ENCODE measurements at places on chromosomes 13 and 19. TPM values are rescaled to one million over a fixed set of nuclear protein-coding genes. Genes with fewer than 3 reads are reported as not detected.

The ATP12A gene
- total RNA-seq, result not detected

The FCGBP gene
- 0.49 TPM for total RNA-seq

The MEX3D gene
- 96.7 TPM for total RNA-seq

The PPFIA3 gene
- total RNA-seq, result 104 TPM

The ETHE1 gene
- 16.0 TPM for total RNA-seq

The POLD1 gene
- total RNA-seq, result 38.9 TPM

The PROZ gene
- not detected for total RNA-seq

The KLF2 gene
- total RNA-seq, result not detected

The COMP gene
- not detected for total RNA-seq

The ZNF99 gene
- total RNA-seq, result not detected

The NPAS1 gene
- total RNA-seq, result 1.7 TPM

DNA sequence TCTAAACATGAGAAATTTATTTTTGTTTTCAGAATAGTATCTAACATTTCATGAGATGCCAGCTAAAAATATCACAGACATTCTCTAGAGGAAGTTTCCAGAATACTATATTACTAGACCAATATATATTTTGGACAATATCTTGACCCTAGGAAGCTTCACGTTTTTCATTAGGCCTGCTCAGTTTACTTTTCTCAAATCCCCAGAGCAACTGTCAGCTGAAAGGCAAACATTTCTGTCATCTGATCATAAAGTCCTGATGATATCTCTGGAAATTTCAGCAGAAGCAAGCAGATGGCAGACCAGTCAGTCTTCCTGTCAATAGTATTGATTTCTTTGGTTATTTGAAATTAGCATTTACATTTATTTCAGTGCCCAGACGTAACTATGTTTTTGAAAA is 4.0 kb downstream of the POSTN start:
- H3K4me3 ChIP-seq, result peak overlapping the region; percentile 7
- H3K4me1 ChIP-seq, result peaks cover 30% of the 10 kb centered on the region
- peak overlapping the region; percentile 79 for H3K27ac ChIP-seq
- no peak for DNase-seq
- peaks cover 1% of the 10 kb centered on the region for H3K27me3 ChIP-seq

DNA sequence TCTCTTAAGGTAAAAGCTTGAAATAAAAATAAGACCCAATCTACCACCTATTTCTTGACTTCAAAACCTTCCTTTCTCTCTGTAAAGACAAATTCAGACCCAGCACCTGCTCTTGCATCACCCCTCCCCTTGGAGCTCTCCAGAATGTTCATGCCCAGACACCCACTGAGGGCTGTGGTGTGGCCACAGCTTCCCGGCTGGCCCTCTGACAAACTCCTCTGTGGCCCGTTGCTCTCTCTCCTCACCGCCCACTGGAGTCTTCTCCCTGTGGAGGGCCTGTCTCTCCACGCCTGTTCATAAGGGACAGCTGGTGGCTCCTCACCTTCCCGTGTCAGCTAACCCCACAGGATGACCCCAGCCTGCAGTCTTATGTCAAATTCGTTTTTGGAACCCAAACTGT is 49.1 kb downstream of the TSSK6 start:
- peak overlapping the region; percentile 2 for H3K27ac ChIP-seq
- peaks cover 29% of the 10 kb centered on the region for H3K4me1 ChIP-seq
- H3K27me3 ChIP-seq, result peaks cover 15% of the 10 kb centered on the region
- H3K4me3 ChIP-seq, result no peak overlapping the region
- no peak for DNase-seq
- H3K36me3 ChIP-seq, result peaks cover 34% of the 10 kb centered on the region

GRCh38 chr13:98853771-98854221 is 101.3 kb upstream of the SLC15A1 start:
- no peaks in the 10 kb centered on the region for H3K27me3 ChIP-seq
- H3K4me3 ChIP-seq, result no peak overlapping the region
- DNase-seq, result no peak
- no peaks in the 10 kb centered on the region for H3K4me1 ChIP-seq
- no peak overlapping the region for H3K27ac ChIP-seq

DNA sequence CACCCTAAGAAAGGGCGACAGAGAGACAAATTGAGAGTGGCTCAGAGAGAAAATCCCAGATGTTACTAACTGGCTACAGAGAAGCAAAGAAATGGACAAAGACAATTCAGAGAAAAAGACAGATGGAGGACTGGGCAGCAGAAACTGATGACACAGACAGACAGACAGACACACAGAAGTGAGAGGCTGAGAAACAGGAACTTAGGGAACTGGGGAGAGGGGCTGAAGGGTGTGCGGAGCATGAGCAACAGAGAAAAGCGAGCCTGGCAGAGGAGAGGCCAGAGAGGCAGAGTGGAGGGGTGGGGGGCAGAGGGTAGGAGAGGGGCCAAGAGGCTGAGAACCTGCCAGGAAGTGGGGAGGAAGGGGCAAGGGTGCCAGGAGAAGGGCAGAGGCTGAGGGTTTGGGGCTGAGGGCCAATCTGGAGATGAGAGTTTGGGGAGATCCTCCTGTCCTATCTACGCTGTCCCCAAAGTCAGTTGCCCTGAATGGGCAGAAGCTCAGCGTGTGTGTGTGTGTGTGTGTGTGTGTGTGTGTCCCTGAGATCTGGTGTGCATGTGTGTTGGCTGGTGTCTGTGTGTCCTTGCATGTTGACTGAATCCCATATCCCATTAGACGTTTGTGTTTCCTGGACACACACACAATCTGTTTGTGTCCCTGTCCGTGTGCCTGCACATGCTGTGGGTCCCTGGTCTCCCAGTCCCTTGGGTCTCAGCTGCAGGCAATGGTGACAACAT is 5.6 kb upstream of the ERFL start:
- H3K27me3 ChIP-seq, result peaks cover 26% of the 10 kb centered on the region
- H3K4me1 ChIP-seq, result peaks cover 54% of the 10 kb centered on the region
- H3K4me3 ChIP-seq, result peak overlapping the region; percentile 67

DNA sequence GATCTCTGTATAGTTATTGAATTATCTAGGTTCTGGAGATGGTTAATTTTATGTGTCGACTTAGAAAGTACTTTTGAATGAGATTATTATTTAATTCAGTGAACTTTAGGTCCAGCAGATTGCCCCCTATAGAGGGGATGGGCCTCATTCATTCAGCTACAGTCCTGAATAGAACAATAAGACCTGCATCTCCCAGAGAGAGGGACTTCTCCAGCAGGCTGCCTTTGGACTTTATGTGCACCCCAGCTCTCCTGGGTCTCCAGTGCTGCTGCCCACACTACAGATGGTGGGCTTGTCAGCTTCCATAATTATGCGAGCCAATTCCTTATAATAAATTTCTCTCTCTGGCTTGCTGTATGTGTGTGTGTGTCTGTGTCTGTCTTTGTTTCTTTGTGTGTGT is 39.3 kb upstream of the KL start:
- no peak overlapping the region for H3K27ac ChIP-seq
- peaks cover 9% of the 10 kb centered on the region for H3K27me3 ChIP-seq
- no peak for DNase-seq
- H3K36me3 ChIP-seq, result no peaks in the 10 kb centered on the region

DNA sequence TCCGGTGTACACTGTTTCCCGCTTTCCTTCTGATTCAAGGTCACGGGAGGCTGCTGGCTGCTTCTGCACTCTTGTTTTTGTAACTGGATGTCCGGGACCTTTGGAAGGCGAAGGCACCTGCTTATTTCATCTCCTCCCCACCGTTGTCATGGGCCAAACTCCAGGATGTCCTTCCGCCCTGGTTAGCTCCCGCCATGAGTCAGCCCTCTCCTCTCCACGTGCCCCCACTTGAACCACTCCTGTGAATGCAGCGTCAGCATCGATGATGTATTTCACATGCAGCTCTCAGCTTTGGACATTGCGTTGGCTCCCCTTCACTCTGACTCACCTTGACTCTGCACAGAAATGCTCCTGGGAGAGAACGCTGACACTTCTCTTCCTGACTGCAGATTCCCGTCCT is 5.5 kb upstream of the GALP start:
- no peaks in the 10 kb centered on the region for H3K4me1 ChIP-seq
- no peak for DNase-seq
- no peak overlapping the region for H3K27ac ChIP-seq
- H3K27me3 ChIP-seq, result peaks cover 5% of the 10 kb centered on the region

DNA sequence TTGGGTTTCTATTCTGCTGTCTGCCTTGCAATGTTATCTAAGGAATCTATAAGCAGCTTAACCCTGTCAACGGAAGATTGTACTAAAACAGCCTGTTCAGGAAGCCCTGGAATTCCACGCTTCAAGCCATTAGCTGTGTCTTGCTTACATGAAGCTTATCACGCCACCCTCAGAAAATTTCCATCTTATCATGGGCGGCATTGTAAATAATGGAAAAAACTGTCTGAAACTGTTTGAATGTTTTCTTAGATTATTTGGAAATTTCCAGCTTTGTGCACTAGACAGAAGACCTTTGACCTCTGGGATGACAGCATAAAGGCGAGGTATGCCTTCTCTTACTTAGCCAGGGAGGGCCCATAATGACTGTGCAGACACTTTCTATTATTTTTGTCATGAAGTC is 319.7 kb downstream of the KCNRG start:
- no peak overlapping the region for H3K4me3 ChIP-seq
- H3K27me3 ChIP-seq, result peaks cover 2% of the 10 kb centered on the region
- peaks cover 6% of the 10 kb centered on the region for H3K4me1 ChIP-seq
- no peak overlapping the region for H3K27ac ChIP-seq

- no peak for DNase-seq
- no peaks in the 10 kb centered on the region for H3K27me3 ChIP-seq
- no peaks in the 10 kb centered on the region for H3K4me1 ChIP-seq
Measured at GRCh38 chr13:101202590-101202989, 213.7 kb downstream of the NALCN start.

- peaks cover 4% of the 10 kb centered on the region for H3K36me3 ChIP-seq
- no peak for DNase-seq
- no peak overlapping the region for H3K27ac ChIP-seq
- peaks cover 8% of the 10 kb centered on the region for H3K4me1 ChIP-seq
- H3K4me3 ChIP-seq, result no peak overlapping the region
Measured at GRCh38 chr13:112984501-112984900, 15.5 kb downstream of the MCF2L start.

GRCh38 chr13:99062593-99062992 is 84.7 kb upstream of the DOCK9 start:
- no peak for DNase-seq
- no peak overlapping the region for H3K4me3 ChIP-seq
- no peak overlapping the region for H3K27ac ChIP-seq
- no peaks in the 10 kb centered on the region for H3K36me3 ChIP-seq
- H3K27me3 ChIP-seq, result no peaks in the 10 kb centered on the region

- no peak for DNase-seq
- no peak overlapping the region for H3K27ac ChIP-seq
- no peak overlapping the region for H3K4me3 ChIP-seq
- no peaks in the 10 kb centered on the region for H3K4me1 ChIP-seq
Measured at GRCh38 chr13:33865945-33866344, 48.0 kb downstream of the RFC3 start.

- no peak overlapping the region for H3K4me3 ChIP-seq
- H3K4me1 ChIP-seq, result no peaks in the 10 kb centered on the region
- no peaks in the 10 kb centered on the region for H3K36me3 ChIP-seq
- DNase-seq, result no peak
- peaks cover 6% of the 10 kb centered on the region for H3K27me3 ChIP-seq
- H3K27ac ChIP-seq, result no peak overlapping the region
Measured at GRCh38 chr19:28313633-28314032, 899.3 kb downstream of the UQCRFS1 start.

GRCh38 chr19:38952395-38953165 is 21.8 kb downstream of the MRPS12 start:
- DNase-seq, result peak; percentile 45
- peaks cover 9% of the 10 kb centered on the region for H3K27me3 ChIP-seq
- no peak overlapping the region for H3K27ac ChIP-seq
- H3K36me3 ChIP-seq, result no peaks in the 10 kb centered on the region

DNA sequence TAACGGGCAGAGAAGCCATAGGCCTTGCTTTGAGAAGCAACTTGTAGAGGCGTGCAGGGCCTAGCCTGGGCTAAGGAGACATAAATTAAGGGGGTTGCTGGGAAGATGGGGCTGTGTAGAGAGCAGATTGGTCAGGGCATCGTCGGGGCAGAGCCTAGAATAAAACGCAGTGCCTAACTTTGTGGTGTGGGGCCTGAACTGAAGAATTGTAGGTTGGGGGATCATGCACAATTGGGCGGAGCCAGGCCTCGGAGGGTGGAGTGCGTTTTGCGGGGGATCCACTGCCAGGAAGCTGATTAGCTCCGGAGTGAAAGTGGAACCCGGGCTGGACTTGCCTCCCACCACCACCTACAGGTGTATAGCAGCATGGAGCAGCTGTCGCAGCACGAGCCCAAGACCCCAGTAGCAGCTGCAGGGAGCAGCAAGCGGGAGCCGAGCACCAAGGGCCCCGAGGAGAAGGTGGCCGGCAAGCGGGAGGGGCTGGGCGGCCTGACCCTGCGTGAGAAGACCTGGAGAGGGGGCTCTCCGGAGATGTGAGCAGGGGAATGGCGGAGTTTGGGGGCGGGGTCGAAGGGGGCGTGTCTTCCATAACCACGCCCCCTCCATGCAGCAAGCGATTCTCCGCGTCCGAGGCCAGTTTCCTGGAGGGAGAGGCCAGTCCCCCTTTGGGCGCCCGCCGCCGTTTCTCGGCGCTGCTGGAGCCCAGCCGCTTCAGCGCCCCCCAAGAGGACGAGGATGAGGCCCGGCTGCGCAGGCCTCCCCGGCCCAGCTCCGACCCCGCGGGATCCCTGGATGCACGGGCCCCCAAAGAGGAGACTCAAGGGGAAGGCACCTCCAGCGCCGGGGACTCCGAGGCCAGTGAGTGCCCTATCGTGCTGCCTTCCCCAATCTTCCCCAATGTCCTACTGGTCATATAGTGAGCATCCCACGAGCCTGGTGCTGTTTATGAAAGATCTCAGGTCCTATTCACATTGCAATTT is 13.8 kb downstream of the DNASE2 start:
- H3K4me1 ChIP-seq, result peaks cover 7% of the 10 kb centered on the region
- peak overlapping the region; percentile 66 for H3K27ac ChIP-seq
- H3K4me3 ChIP-seq, result no peak overlapping the region
- peak; percentile 78 for DNase-seq

DNA sequence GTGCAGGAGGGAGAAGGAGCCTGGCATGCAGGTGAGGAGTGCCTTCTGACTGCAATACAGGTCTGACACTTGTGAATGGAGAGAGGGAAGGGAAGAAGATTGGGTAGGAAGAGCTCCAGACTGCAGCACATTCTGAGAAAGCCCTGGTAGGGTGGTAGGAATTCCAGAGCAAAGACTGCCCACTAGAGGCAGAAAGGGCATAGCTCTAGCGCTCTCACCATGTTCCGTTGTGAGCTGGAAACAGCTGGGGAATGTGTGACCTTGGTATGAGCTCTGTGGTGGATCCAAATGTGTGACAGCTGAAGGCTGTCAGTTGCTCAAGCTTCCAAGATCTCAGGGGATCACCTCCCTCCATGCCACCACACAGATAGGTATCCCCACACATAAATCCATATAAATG is 2.9 kb upstream of the MTUS2 start:
- H3K4me3 ChIP-seq, result peak overlapping the region; percentile 7
- peaks cover 5% of the 10 kb centered on the region for H3K27me3 ChIP-seq
- H3K27ac ChIP-seq, result no peak overlapping the region
- no peaks in the 10 kb centered on the region for H3K4me1 ChIP-seq
- H3K36me3 ChIP-seq, result peaks cover 8% of the 10 kb centered on the region
- DNase-seq, result no peak

GRCh38 chr19:34474233-34474989 is 7.1 kb upstream of the WTIP start:
- no peak overlapping the region for H3K4me3 ChIP-seq
- no peaks in the 10 kb centered on the region for H3K36me3 ChIP-seq
- no peak overlapping the region for H3K27ac ChIP-seq
- DNase-seq, result no peak

- H3K4me3 ChIP-seq, result no peak overlapping the region
- peaks cover 5% of the 10 kb centered on the region for H3K36me3 ChIP-seq
- H3K4me1 ChIP-seq, result peaks cover 4% of the 10 kb centered on the region
- H3K27ac ChIP-seq, result no peak overlapping the region
Measured at GRCh38 chr19:34837262-34837661, 64.2 kb upstream of the ZNF599 start.

- peaks cover 19% of the 10 kb centered on the region for H3K27me3 ChIP-seq
- peak overlapping the region; percentile 64 for H3K4me3 ChIP-seq
- no peak for DNase-seq
- H3K36me3 ChIP-seq, result no peaks in the 10 kb centered on the region
- H3K27ac ChIP-seq, result no peak overlapping the region
Measured at GRCh38 chr19:30376272-30376671, 4.1 kb downstream of the ZNF536 start.

All from glutamatergic neuron (in vitro differentiated cells).